Tongue (tissue), 3 donors: ENCODE measurements at places on chromosomes 16 and 17.

DNA sequence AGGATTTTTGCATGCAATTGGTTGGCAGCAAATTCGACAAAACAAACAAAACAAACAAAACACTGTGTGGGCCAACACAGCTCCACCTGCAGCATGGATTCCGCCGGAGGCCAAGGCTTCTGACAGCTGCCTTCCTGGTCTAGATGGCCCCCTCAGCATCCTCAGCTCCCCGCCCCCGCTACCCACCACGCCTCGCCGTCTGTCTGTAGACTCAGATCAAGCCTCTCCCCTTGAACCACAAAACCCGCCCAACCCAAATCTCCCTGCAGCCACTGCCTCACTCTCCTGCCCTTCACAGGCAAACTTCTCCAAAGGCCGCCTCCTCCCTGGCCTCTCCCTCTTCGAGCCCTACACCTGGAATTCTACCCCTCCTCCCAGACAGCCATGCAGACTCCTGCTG is 57.9 kb downstream of the RTN4RL1 start:
- peak; percentile 50 for DNase-seq

DNA sequence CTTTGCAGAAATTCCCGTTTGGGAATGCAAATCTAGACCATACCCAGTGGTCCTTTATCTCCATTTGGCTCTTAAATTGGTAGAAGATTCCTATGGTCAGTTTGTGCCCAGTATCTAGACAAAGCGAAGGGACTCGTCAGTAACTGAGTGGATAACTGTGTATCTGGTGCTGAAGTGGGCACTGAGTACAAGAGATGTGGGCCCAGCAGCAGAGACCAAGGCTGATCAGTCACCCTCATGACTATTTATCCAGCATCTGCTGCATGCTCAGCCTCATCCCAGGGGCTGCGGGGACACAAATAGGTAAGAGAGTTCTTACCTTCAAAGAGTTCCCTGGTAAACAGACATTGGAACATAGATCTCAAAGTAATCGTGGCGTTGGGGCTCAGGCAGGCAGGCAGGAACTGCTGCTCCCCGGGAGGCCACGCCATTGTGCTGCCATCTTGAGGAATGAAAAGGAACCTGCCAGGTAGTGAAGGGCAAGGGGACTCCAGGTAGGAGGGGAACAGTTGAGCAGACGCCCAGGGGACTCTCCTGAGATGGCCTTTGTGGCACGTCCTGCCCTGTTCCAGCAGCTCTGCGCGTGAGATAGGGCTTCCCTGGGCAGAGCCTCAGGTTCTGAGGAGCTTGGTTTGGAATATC is 10.3 kb downstream of the NT5M start:
- DNase-seq = peak; percentile 38

DNA sequence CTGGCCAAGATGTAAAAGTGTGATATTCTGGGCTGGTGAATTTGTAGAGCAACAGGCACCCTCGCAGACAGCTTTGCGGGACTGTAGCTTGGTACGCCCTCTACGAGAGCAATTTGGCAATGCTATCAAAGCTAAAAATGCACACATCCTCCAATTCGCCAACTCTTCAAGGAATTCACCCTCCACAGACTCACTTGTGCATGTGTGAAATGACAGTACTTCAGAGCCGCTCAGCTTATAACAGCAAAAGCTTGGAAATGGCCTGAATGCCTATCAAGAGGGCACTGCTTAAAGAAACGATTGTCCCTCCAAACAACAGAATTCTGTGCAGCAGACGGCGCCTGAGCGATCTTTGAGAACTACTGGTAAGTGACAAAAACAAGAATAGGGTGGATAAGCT is 130.8 kb downstream of the SDK2 start:
- peak; percentile 8 for DNase-seq

- DNase-seq = no peak
Measured at GRCh38 chr17:55219459-55219858, 45.3 kb upstream of the HLF start.

- peak; percentile 65 for DNase-seq
Measured at GRCh38 chr17:29560316-29560715, 6.5 kb downstream of the ABHD15 start.

DNA sequence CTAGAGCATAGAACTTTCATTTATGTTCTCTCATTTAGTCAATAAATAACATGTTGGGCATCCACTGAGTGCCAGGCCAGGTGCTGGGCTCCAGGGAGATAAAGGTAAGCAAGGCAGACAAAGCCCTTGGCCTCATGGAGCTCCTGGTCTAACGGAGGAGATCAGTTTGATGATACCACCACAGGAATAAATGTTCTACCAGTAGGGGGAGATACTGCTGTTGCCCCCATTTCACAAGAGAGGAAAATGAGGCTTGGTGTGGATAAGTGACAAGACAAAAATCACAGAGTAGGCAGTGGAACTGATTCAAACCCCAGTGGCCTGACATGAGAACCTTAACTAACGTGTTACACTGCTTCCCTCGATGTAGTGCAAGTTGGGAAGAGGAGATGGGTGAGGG is 80.4 kb upstream of the ERCC4 start:
- DNase-seq = no peak

DNA sequence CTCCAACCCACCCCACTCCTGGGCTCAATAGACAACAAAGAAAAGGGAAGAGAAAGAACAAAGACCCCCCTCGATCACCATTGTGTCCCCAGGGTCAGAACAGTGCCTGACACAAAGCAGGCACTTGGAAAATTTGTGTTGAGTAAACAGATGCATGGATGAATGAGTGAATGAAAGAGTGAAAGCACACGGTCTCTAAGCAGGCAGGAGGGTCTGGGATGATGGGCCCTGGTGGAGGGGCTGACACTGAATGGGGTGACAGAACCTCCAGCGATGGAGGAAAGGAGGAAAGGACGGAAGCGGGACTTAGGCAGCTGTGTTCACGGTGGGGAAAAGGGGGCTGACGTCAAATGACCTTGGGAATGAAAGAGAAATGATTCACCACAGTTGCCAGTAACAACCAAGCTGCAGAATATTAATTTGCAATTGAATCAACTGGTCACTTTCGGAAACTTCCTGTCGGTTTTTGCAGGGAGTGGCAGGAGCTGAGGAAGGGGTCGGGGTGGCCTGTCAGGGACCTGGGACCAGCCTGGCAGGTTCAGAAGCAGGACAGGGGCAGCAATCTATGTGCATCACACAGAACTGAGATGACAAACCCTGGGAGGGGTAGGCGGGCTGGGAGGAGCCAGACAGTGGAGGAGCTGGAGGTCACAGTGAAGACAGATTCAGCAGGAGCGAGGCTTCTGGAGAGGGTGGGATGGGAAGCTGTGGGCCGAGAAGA is 6.7 kb upstream of the GAST start:
- no peak for DNase-seq

- DNase-seq = no peak
Measured at GRCh38 chr17:77365584-77366186, 224.9 kb downstream of the SEC14L1 start.

DNA sequence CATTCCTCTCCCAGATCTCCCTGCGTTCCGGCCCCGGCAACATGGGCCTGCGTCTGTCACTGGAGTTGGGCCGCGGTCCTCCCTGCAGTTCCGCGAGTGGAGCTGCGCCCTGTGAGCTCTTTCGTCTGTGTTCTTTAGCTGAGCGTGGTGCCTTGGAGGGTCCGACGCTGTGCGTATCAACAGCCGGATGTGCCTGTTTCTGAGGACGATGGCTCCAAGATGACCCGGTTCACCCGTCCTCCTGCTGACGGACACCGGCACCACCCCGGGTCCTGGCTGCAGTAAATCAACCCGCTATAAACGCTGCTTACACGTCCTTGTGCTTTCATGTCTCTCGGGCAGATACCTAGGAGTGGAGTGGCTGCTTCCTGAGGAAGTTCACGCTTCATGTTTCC is 44.8 kb upstream of the GNG13 start:
- DNase-seq = no peak

- DNase-seq = no peak
Measured at GRCh38 chr16:81836279-81837054, 57.4 kb downstream of the PLCG2 start.

DNA sequence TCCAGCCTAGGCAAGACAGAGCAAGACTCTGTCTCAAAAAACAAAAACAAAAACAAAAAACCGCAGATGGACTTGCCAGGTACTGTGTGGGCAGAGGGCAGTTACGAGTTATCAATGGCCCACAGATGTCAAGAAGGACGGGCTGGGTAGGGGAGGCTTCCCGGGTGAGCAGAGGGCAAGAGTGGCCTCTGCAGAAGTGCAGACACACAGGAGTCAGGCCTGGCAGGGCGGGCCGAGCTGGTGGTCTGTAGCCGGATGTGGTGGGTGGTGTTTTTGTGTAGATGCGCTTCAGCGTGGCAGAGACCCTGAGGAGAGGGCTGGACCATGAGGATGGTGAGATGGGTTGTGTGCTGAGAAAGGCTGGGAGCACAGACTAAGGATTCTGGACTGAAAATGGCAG is 44.9 kb upstream of the KDM6B start:
- DNase-seq = no peak

- DNase-seq = no peak
Measured at GRCh38 chr17:15513058-15513791, 45.8 kb upstream of the CDRT4 start.

DNA sequence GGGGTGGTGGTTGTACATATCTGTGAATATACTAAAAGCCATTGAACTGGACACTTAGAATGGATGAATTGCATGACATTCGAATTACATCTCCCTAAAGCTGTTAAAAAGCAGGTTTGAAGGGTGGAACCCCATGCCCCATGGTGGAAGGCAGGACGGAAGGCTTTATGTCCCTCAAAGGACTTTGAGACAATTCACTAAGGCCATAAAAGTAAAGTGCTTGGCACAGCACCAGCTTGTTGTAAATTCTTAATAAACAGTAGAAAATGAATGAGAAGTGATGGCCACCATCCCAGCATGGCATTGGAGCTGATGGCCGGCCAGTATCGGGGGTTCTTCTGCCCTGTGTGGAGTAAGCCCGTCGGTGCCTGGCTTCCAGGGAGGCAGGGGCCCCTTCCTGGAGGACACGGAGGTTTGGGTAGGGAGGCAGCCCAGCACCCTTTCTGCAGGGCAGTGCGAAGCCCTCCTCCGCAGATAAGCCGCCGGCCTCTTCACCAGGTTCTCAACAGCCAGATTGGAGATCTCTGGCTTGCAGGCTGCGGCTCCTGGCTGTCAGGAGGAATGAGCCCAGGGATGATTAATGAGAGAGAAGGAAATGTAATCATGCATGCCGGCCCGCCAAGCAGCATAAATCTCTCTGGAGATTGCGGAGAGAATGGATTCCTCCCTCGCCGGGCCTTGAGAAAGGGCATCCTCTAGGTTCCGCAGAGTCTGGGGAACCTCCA is 346.9 kb downstream of the FOXL1 start:
- DNase-seq = no peak

GRCh38 chr17:78272181-78272913 is 40.9 kb downstream of the TMEM235 start:
- DNase-seq = peak; percentile 95

DNA sequence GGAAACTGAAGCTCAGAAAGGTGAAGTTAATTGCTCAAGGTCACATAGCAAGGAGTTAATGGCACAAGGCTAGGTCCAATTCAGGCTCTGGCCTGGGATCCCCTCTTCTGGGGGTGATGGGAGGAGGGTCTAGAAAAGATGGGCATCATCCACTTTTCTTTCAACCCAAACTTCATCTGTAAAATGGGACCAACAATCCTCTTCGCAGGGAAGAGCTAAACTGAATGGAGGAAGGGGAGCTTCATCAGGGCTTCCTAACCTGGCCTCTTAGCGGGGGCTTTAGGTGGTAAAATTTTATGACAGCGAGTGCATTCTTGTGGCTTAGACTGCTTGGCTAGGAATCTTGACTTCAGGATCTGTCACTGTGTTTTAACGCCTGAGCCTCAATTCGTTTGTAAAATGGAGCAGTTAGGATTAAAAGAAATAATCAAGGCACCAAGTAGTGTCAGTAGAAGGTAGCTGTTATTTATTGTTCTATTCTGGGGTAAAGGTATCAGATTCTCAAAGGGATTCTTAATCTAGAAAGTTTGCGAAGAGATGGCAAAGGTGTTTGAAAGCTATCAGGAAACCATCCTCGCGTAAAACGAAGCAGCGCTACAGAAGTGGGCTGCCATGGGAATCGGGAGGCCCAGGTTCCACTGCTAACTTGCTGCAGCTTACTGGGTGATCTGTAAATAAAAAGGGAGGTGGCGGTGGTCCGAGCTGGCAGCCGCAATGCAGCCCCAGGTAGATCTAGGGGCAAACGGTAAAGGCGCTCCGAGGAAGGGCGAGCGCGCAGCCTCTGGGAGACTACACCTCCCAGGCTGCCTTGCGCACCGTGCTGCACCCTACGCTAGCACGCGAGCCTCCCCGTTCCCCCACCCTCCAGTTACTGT is 1.5 kb upstream of the SRCAP start:
- DNase-seq = peak; percentile 7

GRCh38 chr16:67525176-67525860 is 3.3 kb upstream of the RIPOR1 start:
- DNase-seq = no peak

DNA sequence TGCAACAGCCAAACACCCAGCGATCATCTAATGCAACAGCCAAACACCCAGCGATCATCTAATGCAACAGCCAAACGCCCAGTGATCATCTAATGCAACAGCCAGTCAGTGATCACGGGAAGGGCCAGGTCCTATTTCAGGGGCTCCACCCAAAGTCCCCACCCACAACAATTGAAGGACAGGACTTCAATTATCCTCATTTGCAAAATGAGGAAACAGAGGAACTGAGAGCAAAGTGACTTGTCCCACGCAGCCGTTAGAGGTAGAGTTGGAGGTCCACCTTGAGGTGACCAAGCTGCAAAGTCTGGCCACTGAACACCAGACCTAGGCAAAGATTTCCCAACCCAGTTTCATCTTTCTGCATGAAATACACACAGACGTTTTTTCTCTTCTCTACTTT is 3.7 kb downstream of the ZG16B start:
- DNase-seq = no peak

- no peak for DNase-seq
Measured at GRCh38 chr17:77332981-77333685, 192.4 kb downstream of the SEC14L1 start.

- DNase-seq = no peak
Measured at GRCh38 chr16:87742781-87743490, 22.9 kb downstream of the KLHDC4 start.
